ENCODE measurements at places on chromosomes 7 and 10. TPM values are rescaled to one million over a fixed set of nuclear protein-coding genes. Genes with fewer than 3 reads are reported as not detected.

DNA sequence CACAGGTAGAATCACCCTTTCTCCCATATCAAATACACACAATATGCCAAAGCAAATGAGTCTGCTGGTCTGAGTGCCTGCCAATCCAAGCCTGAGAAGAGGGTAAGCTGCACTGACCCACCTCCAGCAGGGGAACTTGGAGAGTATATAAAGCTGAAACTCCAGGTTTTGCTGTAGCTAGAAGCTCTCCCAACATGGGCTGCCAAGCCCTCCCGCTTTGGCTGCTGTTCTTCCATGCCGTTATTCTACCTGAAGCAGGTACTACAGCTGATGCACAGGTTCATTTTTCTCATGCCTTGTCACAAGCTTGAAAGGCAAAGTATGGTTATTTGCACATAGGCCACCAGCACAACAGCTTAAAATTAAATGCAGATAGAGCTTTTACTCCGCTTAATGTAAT is 21.5 kb upstream of the C10orf120 start:
- H3K4me1 ChIP-seq: no peaks in the 10 kb centered on the region
- DNase-seq: no peak
- H3K36me3 ChIP-seq: no peaks in the 10 kb centered on the region
- H3K4me3 ChIP-seq: no peak overlapping the region

SFMBT2 gene
- total RNA-seq: 2.1 TPM

CYP26A1 gene
- not detected for total RNA-seq

DNA sequence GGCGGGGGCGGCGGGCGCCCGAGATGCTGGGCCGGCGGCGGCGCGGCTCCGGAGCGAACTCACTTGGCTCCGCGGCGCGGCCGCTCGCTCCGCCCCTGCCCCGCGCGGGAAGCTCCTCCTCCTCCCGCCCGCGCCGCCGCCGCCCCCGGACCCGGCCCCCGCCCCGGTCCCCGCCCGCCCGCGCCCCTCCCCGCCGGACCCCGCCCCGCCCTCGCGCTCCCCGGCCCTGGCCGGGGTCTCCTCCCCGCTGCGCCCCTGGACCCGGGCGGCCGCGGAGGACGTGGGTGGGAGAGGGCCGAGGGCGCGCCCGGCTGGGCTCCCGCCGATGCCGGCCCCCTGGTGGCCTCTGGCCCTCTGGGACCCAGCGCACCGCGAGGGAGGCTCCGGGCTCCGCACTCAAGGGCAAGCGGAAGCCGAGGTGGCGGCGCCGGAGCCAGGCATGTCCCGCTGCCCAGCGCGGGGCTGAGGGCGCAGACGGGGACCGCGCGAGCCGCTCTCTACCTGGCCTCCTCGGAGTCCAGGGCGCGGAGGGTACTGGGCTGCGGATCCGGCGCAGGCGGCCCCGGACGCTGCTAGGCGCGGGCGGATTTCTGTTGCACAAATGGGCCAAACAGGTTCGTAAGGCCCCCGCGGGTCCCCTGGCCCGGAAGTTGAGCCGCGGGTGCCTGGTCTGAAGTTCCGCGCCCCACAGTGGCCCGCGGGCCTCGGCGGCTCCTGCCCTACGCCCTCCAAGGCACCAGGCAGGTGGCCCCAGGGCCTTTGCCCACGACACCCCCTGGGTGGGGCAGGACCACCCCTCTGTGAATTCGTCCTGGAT is at the start of gene TCERG1L:
Gene TCERG1L (minus strand): TSS at position 61 of the 817 bp plus-strand sequence. CDS start 86 bp downstream, outside the sequence.
- no peak for DNase-seq
- no peaks in the 10 kb centered on the region for H3K36me3 ChIP-seq
- no peak within 1 kb of the TSS for H3K27ac ChIP-seq
- no peaks in the 10 kb centered on the region for H3K4me1 ChIP-seq
- no peak within 1 kb of the TSS for H3K4me3 ChIP-seq

- no peak overlapping the region for H3K4me3 ChIP-seq
- no peak overlapping the region for H3K27ac ChIP-seq
- peaks cover 9% of the 10 kb centered on the region for H3K4me1 ChIP-seq
- DNase-seq: no peak
- peaks cover 3% of the 10 kb centered on the region for H3K27me3 ChIP-seq
- no peaks in the 10 kb centered on the region for H3K36me3 ChIP-seq
These were observed 41.8 kb downstream of the APBB1IP start for GRCh38 chr10:26479766-26480492.

CELF2 gene
- not detected for total RNA-seq
